ENCODE measurements at places on chromosomes 4 and X. TPM values are rescaled to one million over a fixed set of nuclear protein-coding genes. Genes with fewer than 3 reads are reported as not detected.
A peak's percentile ranks its signal among the peaks of the same experiment; 100 is the strongest.

- DNase-seq, result no peak
Observed at GRCh38 chrX:127177966-127178365, 358.4 kb downstream of the PRR32 start.

DNA sequence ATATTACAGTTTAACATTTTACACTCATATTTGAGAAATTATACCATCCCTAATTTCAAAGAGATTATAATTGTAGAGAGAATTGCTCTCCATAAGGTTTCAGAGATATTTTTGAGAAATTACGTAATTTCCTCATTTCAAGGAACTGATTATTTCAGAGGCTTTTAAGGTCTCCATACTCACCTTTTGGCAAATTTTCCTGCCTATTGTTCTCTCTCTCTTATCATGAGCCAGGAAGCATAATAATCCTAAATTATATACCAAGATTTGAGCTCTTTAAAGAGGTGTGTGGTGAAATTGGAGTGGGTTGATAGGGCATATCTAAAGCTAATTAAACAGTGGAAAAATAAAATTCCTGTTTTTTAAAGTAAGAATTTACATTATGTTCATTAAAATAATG lies 248.9 kb upstream of the FTHL17 start:
- no peak for DNase-seq

DNA sequence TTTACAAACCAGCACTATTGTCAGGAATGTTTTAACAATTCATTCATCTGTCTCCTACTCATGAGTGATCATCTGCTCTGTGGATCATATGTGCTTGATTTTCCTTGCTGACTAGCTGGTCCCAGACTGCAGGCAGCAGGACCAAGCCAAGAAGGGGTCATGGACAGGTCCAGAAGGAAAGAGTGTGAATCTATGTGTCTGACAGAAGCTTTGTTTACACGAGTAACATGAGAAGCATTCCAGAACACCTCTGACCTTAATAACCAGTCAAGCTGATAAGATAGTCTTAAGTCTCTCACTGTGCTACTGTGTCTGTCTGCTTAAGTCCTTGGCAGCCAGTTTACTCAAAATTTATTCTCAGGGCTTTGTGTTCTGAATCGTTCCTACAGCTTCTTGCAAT lies 39.0 kb downstream of the GUCY1A1 start:
- DNase-seq, result peak; percentile 95

- no peak for DNase-seq
Observed at GRCh38 chr4:7005571-7005970, 37.6 kb upstream of the TADA2B start.

DNA sequence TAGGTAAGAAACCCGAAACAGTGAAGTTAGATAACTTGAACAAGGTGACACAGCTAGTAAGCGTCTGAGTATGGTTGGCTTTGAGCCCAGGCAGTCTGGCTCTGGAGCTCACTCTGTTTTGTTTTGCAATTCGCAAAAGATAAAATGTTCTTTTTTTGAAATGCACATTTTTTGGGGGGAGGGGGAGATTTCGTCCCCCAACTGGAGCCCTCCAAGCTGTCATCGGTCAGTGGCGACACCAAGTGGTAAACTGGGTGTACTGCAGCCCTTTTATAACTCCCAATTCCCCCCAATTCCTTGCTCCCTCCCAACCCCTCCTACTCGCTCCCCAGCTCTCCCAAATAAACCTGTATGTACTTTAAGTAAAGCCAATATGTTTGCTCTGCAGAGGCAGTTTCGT lies 2.8 kb upstream of the CLCN5 start:
- peak; percentile 68 for DNase-seq

DNA sequence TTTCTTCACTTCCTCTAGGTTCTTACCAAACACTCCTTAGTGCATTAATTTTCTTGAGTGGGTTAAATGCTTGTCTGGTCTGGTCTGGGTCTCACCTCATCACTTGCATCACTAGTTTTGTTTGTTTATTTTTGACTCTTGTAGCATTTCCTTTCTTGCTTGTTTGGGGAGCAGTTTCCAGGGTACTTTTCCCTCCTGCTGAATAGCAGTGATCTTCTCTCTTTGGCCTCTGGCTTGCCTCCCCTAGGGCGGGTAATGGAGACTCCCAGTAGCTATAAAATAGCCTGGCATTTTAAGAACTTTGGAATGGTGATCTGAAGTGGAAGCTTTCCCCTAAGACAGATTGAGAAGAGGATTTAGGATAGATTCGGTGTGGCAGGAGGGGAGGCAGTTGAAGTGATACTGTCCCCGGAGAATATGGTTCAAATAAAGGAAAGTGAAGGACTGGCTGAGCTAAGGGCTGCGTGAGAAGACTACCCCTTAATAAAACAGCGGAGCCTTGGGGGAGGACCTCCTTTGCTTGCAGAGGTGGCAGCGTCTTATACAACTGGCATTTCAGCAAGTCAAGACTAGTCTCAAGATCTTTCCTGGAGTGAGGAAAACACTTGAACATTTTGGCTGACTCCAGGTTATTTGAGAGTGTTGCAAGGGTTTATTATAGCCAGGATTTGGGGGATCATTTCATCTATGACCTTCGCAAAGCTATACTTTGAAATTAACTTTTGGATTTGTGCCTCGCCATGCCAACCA lies 190.6 kb downstream of the FRAS1 start:
- peak; percentile 7 for DNase-seq

DNA sequence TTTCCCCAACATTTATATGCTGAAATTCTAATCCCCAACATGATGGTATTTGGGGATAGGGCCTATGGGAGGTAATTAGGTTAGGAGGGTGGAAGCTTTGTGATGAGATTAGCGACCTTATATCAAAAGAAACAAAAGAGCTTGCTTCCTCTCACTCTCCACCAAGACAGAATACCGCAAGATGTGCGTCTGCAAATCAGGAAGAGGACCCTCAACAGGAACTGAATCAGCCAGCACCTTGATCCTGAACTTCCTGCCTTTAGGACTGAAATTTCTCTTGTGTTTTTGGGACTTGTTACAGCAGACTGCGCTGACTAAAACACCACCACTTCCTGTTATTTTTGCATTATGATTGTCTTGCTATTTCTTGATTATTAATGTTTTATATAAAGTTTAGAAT lies 1889.4 kb downstream of the C4orf33 start:
- no peak for DNase-seq

DNA sequence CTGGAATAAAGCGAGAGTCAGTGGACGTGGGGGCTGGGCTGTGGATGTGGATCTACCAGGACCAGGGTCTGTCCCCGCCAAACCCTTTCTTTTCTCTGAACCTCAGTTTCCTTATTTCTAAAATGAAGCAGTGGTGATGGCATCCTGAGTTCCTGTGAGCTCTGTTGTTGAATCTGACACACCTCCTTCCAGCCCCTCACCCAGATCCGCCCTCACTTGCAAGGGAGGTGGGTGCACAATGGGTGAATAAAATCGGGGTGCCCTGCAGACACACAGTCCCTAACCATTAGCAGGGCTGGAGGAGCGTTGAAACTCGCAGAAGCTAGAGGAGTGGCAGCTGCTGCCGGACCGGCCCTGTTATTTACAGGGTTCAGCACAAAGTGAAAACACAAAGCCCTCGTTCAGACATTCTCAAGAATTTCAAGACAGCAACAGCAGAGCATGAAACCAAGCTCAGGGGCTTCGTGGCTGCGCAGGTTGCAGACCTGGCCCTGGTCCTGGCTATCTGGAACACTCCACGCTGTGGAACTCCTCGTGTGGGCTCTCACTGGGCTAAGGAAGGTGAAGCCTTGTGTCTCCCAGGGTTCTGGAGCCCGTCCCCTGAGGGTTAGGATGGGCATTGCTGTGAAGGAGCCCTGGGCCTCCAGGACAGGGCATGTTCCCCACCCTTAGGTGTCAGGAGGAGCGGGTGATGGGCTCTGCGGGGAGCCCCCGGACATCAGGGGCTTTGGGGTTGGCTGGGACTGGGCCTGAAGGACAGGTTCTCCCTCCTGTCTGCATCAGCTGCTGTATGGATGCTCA lies 42.9 kb downstream of the PSAPL1 start:
- DNase-seq, result no peak

DNA sequence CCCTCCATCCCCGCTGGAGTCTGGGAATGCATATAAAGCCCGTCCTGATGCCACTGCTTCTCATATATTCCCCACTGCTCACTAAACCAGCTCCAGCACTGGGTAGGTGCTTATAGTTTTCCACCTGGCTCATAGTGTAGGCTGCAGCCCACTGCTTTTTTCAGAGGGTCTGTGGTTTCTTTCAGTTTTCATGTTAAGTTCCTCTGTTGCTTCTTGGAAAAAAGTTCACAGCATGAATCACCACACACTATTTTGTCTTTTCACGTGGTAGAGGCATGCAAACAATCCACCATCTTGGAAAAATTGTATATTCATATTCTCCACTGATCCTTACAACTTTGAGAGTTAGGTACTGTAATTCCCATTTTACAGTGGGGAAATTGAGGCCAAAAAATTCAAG lies 39.4 kb downstream of the DCLK2 start:
- DNase-seq, result no peak

- DNase-seq, result no peak
Observed at GRCh38 chr4:38313175-38313574, 350.8 kb upstream of the KLF3 start.

DNA sequence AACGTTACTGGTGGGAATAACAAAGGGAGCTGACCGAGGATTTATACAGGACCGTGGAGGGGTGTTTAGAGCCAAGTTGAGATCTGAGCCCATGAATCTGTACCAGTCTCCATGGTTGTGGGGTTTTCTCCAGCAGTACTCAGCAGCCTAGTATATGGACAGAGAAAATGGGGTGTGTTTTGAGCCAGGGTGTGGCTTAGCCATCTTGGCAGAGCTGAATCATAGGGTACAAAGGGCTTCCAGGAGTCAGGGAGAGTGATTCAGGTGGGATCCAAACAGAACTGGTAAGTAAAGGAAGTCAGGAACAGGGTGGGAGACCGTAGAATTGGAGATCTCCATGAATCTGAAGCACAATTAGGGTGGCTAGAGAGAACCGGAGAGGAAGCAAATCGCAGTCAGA lies 7.4 kb upstream of the HPRT1 start:
- no peak for DNase-seq

- no peak for DNase-seq
Observed at GRCh38 chr4:166274136-166274761, 401.2 kb downstream of the TLL1 start.

DNA sequence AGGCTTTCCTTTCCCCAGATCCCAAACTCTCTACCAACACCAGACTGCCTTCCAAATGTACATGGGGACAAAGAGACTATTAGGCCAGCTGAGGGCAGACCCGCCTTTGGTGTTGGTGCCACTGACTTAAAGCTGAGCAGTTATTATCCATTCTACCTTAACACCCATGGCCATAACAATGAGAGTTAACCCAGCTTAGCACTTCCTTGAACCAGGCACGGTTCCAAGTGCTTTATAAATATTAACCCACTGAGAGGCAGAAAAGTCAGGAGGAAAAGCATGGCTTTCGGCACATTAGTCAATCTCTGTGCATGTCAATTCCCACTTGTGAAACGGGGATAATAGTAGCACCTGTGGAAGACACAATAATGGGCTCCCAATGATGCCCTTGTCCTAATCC lies 243.1 kb upstream of the ANXA3 start:
- DNase-seq, result no peak

DNA sequence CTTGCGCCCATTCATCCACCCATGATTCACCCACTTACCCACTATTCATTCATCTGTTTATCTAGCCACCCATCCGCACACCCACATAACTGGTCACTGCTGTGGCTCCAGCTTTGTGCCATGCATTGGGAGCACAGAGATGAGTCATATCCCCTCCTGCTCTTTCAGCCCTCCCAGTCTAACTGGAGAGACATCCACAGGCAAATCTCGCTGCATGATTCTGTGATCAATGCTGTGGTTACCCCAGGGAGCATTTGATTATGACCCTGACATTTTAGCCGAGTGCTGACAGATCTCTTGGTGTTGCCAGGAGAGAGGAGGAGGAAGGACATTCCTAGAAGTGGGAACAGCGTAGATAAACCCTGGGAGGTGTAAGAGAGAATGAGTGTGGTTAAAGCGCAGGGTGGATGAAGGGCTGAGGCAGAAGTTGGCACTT lies 10.4 kb upstream of the PORCN start:
- no peak for DNase-seq

- DNase-seq, result peak; percentile 67
Observed at GRCh38 chr4:6892190-6892908, 17.3 kb upstream of the TBC1D14 start.

- peak; percentile 87 for DNase-seq
Observed at GRCh38 chrX:104136241-104137019, 20.4 kb downstream of the SLC25A53 start.

- DNase-seq, result no peak
Observed at GRCh38 chr4:19002170-19002569, 980.6 kb upstream of the LCORL start.

GRCh38 chr4:188691811-188692210 lies 552.6 kb downstream of the TRIML1 start:
- no peak for DNase-seq

DNA sequence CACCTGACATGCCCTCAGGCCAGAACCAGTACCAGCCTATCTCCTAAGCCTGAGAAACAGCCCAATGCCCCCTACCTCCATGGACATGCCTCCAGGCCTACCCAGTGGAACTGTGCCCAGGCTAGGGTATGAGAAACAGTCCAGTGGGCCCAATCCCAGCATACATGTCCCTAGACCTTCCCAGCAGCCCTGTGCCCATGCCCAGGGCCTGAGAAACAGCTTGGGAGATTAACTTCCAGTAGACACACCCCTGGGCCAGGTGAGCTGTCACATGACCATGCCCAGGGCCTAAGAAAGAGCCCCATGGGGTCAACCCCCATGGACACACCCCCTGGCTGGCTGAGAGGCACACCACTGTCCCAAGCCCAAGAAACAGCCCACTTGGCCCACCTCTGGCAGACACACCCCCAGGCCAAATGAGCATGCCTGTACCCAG lies 78.8 kb downstream of the CBR4 start:
- no peak for DNase-seq

GRCh38 chr4:138890891-138891570 lies 124.5 kb upstream of the NOCT start:
- DNase-seq, result no peak

GRCh38 chrX:103276581-103277002 lies at the start of gene TCEAL5:
TCEAL5 (minus strand) TSS chrX:103276750; CDS start chrX:103274563, 2,187 bp downstream.
- DNase-seq, result peak; percentile 13

GRCh38 chr4:184911310-184911709 lies 85.5 kb upstream of the ACSL1 start:
- DNase-seq, result no peak

- DNase-seq, result no peak
Observed at GRCh38 chr4:182564724-182565369, 321.6 kb downstream of the TENM3 start.

- no peak for DNase-seq
Observed at GRCh38 chr4:116092961-116093360, 979.5 kb upstream of the NDST4 start.

Gene PDGFRA
- total RNA-seq, result 465 TPM

Gene PCDH11X
- total RNA-seq, result 8.4 TPM

Gene STATH
- 5.8 TPM for total RNA-seq

Gene SLC9A7
- 1.9 TPM for total RNA-seq

Gene EVC
- total RNA-seq, result 53.0 TPM

Gene COQ2
- 11.1 TPM for total RNA-seq

Gene UTP3
- 14.4 TPM for total RNA-seq

Gene MAGED4B
- total RNA-seq, result 20.5 TPM

Gene PPP1R2C
- not detected for total RNA-seq

Gene SLC2A9
- 11.1 TPM for total RNA-seq

Gene RAB9B
- 32.7 TPM for total RNA-seq

Gene KLF8
- 7.2 TPM for total RNA-seq

Gene GUF1
- total RNA-seq, result 33.9 TPM

Gene CT55
- total RNA-seq, result 6.5 TPM

Gene CABS1
- total RNA-seq, result 6.5 TPM

Gene PLAC1
- total RNA-seq, result 8.4 TPM

Gene PCSK1N
- total RNA-seq, result not detected

Gene FANCB
- total RNA-seq, result 18.8 TPM

Data from umbilical cord (tissue), 2 donors.